ENCODE measurements at places on chromosomes 4 and X. TPM values are rescaled to one million over a fixed set of nuclear protein-coding genes. Genes with fewer than 3 reads are reported as not detected.

Gene PROM1
- not detected for total RNA-seq

Gene IL15
- total RNA-seq: 0.67 TPM

Gene SORBS2
- total RNA-seq: not detected

Gene LSM6
- 65.0 TPM for total RNA-seq

Gene KLHL13
- 0.20 TPM for total RNA-seq

Gene GAGE12E
- not detected for total RNA-seq

Gene CT83
- total RNA-seq: not detected

Gene CENPE
- total RNA-seq: 22.6 TPM

Gene GLUD2
- 0.71 TPM for total RNA-seq

Gene SLC38A5
- 205 TPM for total RNA-seq

Gene ART3
- 0.47 TPM for total RNA-seq

Gene OTC
- total RNA-seq: not detected

Gene WNK3
- 0.02 TPM for total RNA-seq

Gene HTN1
- total RNA-seq: not detected

Gene RADX
- 5.6 TPM for total RNA-seq

Gene GDPD2
- total RNA-seq: 0.10 TPM

Gene OTUD6A
- total RNA-seq: not detected

Data from activated T-helper 1 cell treated with anti-CD3 and anti-CD28 coated beads, Interleukin-12 subunit alpha, Interleukin-12 subunit beta, Interleukin-2, Interleukin-4 antibody, amounts not matched to agents 30 ng/mL and 10 ng/mL and 1 ng/mL, durations not matched to agents 14 hours and 24 hours and 36 hours (primary cell).